Ovary (tissue), 10 donors: ENCODE measurements at places on chromosomes 1 and 21. TPM values are rescaled to one million over a fixed set of nuclear protein-coding genes. Genes with fewer than 3 reads are reported as not detected.

HFM1 gene
- 7.8 TPM for total RNA-seq

- no peaks in the 10 kb centered on the region for H3K4me1 ChIP-seq
- no peak overlapping the region for H3K27ac ChIP-seq
- no peaks in the 10 kb centered on the region for H3K36me3 ChIP-seq
- H3K27me3 ChIP-seq = no peaks in the 10 kb centered on the region
- DNase-seq = no peak
Observed at GRCh38 chr1:107777664-107778047, 187.3 kb downstream of the VAV3 start.

GRCh38 chr1:84689514-84690396 lies 506 bp downstream of the SSX2IP start:
- H3K36me3 ChIP-seq = no peaks in the 10 kb centered on the region
- DNase-seq = no peak
- peak overlapping the region; percentile 90 for H3K4me3 ChIP-seq
- no peaks in the 10 kb centered on the region for H3K27me3 ChIP-seq

RBP7 gene
- total RNA-seq = 6.9 TPM

GRCh38 chr1:91734761-91735160 lies 151.2 kb downstream of the TGFBR3 start:
- H3K27me3 ChIP-seq = no peaks in the 10 kb centered on the region
- DNase-seq = no peak
- no peak overlapping the region for H3K4me3 ChIP-seq
- H3K36me3 ChIP-seq = no peaks in the 10 kb centered on the region

- no peaks in the 10 kb centered on the region for H3K36me3 ChIP-seq
- H3K27me3 ChIP-seq = no peaks in the 10 kb centered on the region
- H3K4me1 ChIP-seq = no peaks in the 10 kb centered on the region
Observed at GRCh38 chr1:47532921-47533792, 95.3 kb downstream of the FOXD2 start.

- no peaks in the 10 kb centered on the region for H3K36me3 ChIP-seq
- no peak overlapping the region for H3K27ac ChIP-seq
- H3K4me1 ChIP-seq = peaks cover 5% of the 10 kb centered on the region
- no peak for DNase-seq
- no peaks in the 10 kb centered on the region for H3K27me3 ChIP-seq
- no peak overlapping the region for H3K4me3 ChIP-seq
Observed at GRCh38 chr21:35234725-35235124, 185.6 kb upstream of the RUNX1 start.

GRCh38 chr1:242784084-242784483 lies 259.6 kb upstream of the PLD5 start:
- no peak overlapping the region for H3K27ac ChIP-seq
- H3K36me3 ChIP-seq = no peaks in the 10 kb centered on the region
- H3K4me1 ChIP-seq = no peaks in the 10 kb centered on the region
- no peak for DNase-seq
- H3K4me3 ChIP-seq = no peak overlapping the region

GRCh38 chr1:162191396-162192305 lies 122.2 kb downstream of the NOS1AP start:
- H3K27ac ChIP-seq = no peak overlapping the region
- H3K4me1 ChIP-seq = peaks cover 7% of the 10 kb centered on the region
- H3K4me3 ChIP-seq = no peak overlapping the region
- H3K36me3 ChIP-seq = no peaks in the 10 kb centered on the region
- H3K27me3 ChIP-seq = no peaks in the 10 kb centered on the region
- DNase-seq = no peak

DNA sequence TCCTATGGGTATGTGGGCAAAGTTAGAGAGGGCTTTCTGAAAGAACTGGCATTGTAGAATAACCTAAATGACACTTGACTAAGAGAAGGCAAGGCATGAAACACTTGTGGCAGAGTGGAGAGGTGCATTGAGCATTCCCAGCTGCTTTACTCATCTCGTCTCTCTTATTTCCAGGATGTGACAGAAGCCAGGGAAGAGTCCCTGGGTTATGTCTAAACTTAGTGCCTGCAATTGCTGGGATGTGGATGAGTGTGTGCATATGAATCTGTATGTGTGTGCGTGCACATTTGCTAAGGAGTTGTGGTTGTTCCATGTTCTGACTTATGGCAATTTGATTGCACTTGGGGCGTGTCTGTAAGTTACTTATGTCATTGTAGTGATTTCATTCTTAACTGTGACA lies 1326.5 kb upstream of the B3GALT2 start:
- no peak for DNase-seq
- H3K27ac ChIP-seq = no peak overlapping the region
- no peaks in the 10 kb centered on the region for H3K27me3 ChIP-seq
- no peaks in the 10 kb centered on the region for H3K36me3 ChIP-seq
- H3K4me1 ChIP-seq = no peaks in the 10 kb centered on the region

DNA sequence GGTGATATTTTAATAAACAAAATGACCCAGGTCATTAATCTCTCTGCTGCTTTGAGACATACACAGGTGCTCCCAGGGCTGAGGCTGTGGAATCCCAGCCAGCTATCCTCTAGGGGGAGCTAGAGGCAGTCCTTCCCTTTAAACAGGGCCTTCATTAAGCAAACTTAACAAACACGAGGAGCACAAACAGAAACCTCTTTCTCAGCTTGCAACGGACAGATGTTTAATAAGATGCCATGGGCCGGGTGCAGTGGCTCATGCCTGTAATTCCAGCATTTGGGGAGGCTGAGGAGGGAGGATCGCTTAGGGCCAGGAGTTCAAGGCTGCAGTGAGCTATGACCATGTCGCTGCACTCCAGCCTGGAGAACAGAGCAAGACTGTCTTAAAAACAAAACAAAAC lies 106.7 kb downstream of the HIVEP3 start:
- H3K4me1 ChIP-seq = no peaks in the 10 kb centered on the region
- no peaks in the 10 kb centered on the region for H3K36me3 ChIP-seq
- no peak for DNase-seq

GRCh38 chr1:180916012-180916770 lies 3.5 kb downstream of the KIAA1614 start:
- DNase-seq = no peak
- H3K27ac ChIP-seq = no peak overlapping the region
- no peaks in the 10 kb centered on the region for H3K36me3 ChIP-seq
- no peaks in the 10 kb centered on the region for H3K27me3 ChIP-seq
- no peak overlapping the region for H3K4me3 ChIP-seq
- no peaks in the 10 kb centered on the region for H3K4me1 ChIP-seq

GRCh38 chr1:16250524-16251251 lies 13.7 kb upstream of the CPLANE2 start:
- peak overlapping the region; percentile 64 for H3K27ac ChIP-seq
- no peaks in the 10 kb centered on the region for H3K36me3 ChIP-seq
- H3K4me3 ChIP-seq = no peak overlapping the region
- H3K27me3 ChIP-seq = no peaks in the 10 kb centered on the region
- peak; percentile 58 for DNase-seq

GRCh38 chr1:36590771-36591170 lies 108.1 kb upstream of the CSF3R start:
- H3K27ac ChIP-seq = no peak overlapping the region
- H3K36me3 ChIP-seq = no peaks in the 10 kb centered on the region
- H3K4me1 ChIP-seq = no peaks in the 10 kb centered on the region
- H3K4me3 ChIP-seq = no peak overlapping the region
- no peaks in the 10 kb centered on the region for H3K27me3 ChIP-seq
- DNase-seq = no peak

MMEL1 gene
- total RNA-seq = 7.9 TPM

LCE1C gene
- not detected for total RNA-seq

AGT gene
- 4.8 TPM for total RNA-seq

CD53 gene
- total RNA-seq = 23.5 TPM

DNA sequence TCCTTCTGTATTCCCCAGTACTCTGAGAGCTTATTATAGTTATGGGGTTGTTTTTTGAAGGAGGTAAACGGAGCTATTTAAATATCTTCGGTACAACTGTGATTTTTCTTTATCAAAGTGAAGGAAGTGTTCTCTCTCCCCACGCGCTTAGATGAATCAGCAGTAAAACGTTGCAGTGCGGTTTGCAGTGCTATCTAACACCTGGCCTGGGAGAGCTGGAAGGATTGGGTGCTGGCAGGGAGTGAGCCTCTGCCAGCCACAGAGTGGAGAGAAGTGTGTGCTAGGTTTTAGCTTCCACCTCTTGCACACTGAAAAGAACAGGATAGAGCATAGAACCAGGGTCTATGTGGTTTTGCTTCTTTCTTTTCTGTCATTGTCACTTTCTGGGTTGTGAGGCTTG lies 165.9 kb downstream of the SDCCAG8 start:
- H3K36me3 ChIP-seq = no peaks in the 10 kb centered on the region
- DNase-seq = peak; percentile 26
- peaks cover 4% of the 10 kb centered on the region for H3K4me1 ChIP-seq
- H3K27ac ChIP-seq = peak overlapping the region; percentile 73
- H3K27me3 ChIP-seq = no peaks in the 10 kb centered on the region

FNDC5 gene
- 15.2 TPM for total RNA-seq

- no peaks in the 10 kb centered on the region for H3K27me3 ChIP-seq
- no peak for DNase-seq
- H3K27ac ChIP-seq = no peak overlapping the region
- H3K36me3 ChIP-seq = no peaks in the 10 kb centered on the region
Observed at GRCh38 chr1:216212826-216213225, 210.4 kb downstream of the USH2A start.

DNA sequence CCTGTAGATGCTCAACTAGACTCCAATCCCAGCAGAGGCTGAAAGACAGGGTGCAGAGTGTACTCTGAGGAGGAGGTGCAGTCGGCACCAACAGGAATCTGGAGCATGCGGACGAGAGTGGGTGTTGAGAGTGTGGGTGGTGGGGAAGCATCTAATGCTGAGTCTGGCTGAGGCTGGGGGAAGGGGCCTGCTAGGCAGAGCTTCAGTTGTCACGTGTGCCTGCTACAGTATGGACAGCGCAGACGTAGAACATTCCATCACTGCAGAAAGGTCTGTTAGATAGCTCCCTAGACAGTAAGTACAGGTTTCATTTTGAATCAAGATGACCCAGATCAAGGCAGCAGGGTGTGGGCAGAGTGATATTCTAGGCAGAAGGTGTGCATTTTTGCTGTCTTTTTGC lies 23.1 kb downstream of the SNAP47 start:
- H3K27ac ChIP-seq = no peak overlapping the region
- no peak overlapping the region for H3K4me3 ChIP-seq
- DNase-seq = no peak
- H3K27me3 ChIP-seq = no peaks in the 10 kb centered on the region

CFHR4 gene
- total RNA-seq = not detected

DNA sequence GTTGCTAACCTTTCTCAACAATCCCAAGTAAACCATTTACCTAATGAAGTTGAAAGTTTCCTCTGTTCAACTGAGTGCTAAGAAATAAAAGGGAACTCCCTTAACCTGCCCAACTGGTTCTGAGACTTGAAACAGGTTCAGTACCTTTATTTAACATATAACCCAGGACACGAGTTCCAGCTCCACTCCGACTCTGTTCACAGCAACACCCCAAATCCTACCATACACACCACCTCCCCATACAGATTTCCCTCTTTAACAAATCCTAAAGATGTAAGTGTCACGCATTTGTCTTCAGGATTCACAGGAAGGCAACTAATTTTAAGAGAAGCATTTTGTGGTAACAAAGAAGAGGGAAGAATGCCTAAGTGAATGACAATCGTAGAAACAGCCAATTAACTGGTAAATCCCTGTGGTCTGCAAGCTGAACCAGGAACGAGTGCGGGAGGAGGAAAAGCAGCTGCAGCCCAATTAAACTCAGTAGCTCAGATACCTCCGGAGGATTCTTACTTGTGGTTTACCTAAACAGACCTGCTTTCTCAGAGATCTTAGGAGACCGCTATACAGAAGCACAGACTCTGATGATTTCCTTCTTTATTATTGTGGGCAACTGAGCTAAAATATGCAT lies 134.5 kb upstream of the MAGI3 start:
- H3K4me1 ChIP-seq = no peaks in the 10 kb centered on the region
- no peaks in the 10 kb centered on the region for H3K27me3 ChIP-seq
- no peak for DNase-seq
- H3K36me3 ChIP-seq = no peaks in the 10 kb centered on the region
- H3K4me3 ChIP-seq = no peak overlapping the region

PAQR6 gene
- 0.73 TPM for total RNA-seq

GRCh38 chr1:31750858-31751510 lies 13.2 kb downstream of the ADGRB2 start:
- no peak overlapping the region for H3K4me3 ChIP-seq
- H3K36me3 ChIP-seq = no peaks in the 10 kb centered on the region
- H3K4me1 ChIP-seq = peaks cover 6% of the 10 kb centered on the region
- H3K27me3 ChIP-seq = no peaks in the 10 kb centered on the region

DNA sequence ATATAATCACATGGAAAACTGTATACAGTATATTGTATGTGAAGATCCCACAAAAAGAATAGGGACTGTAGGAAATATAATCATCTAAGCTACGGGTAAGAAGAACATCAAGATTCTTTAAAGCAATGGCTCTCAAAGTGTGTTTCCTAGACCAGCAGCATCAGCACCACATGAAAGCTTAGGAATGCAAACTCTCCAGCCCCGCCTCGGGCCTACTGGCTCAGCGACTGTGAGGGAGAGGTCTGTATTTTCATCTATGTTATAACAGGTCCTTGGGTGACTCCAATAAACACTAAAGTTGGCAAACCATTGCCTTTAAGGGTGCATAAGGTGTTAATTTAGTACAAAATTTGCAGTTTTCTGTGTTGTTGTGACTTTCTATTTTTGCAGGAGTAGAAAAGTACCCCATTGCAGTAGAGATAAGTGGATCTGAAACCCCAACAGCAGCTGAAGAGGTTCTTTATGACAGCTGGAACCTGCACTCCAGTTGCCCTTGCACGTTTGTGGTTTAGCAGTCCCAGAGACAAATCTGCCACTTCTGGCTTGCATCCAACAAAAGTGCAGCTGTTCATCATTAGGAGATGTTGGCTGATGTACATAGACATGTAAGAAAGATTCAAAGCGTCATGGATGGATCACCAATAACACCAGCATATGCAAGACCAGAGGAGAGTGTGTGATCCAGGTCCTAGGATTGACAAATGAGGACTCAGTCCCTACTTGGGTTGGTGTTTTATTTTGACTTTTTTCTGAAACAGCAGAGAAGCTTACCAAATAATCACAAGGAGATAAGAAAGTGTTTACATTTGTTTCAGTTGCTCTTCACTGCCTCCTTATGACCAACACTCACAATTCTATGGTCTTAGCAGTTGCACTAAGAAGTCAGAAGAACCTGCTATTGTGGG lies 15.9 kb upstream of the IFNAR1 start:
- no peaks in the 10 kb centered on the region for H3K27me3 ChIP-seq
- H3K4me1 ChIP-seq = peaks cover 3% of the 10 kb centered on the region
- no peak overlapping the region for H3K4me3 ChIP-seq
- H3K36me3 ChIP-seq = no peaks in the 10 kb centered on the region

ZNF695 gene
- 3.4 TPM for total RNA-seq

GRCh38 chr1:244422174-244422573 lies 29.5 kb downstream of the ADSS2 start:
- no peak overlapping the region for H3K27ac ChIP-seq
- DNase-seq = no peak
- H3K27me3 ChIP-seq = no peaks in the 10 kb centered on the region
- no peak overlapping the region for H3K4me3 ChIP-seq
- H3K36me3 ChIP-seq = no peaks in the 10 kb centered on the region
- H3K4me1 ChIP-seq = no peaks in the 10 kb centered on the region

S100A7 gene
- not detected for total RNA-seq

- H3K4me1 ChIP-seq = no peaks in the 10 kb centered on the region
- no peaks in the 10 kb centered on the region for H3K36me3 ChIP-seq
- H3K4me3 ChIP-seq = no peak overlapping the region
Observed at GRCh38 chr1:157407367-157407766, 144.9 kb downstream of the FCRL5 start.
